GM23248 (cell line): ENCODE measurements at places on chromosomes 7 and 10. TPM values are rescaled to one million over a fixed set of nuclear protein-coding genes. Genes with fewer than 3 reads are reported as not detected.

Gene ZNF722
- not detected in 2 replicates for total RNA-seq

Gene CUL1
- 41.6 and 52.6 TPM in 2 replicates for total RNA-seq

Gene POM121L12
- not detected in 2 replicates for total RNA-seq

Gene NPC1L1
- not detected in 2 replicates for total RNA-seq

Gene BAZ1B
- total RNA-seq: 41.8 and 49.4 TPM in 2 replicates

Gene SSC4D
- 0.43 TPM in 1 of 2 replicates, not detected in the other for total RNA-seq

Gene CYTH3
- total RNA-seq: 45.5 and 47.1 TPM in 2 replicates

Gene NPFFR1
- total RNA-seq: not detected in 2 replicates

Gene PARD3
- total RNA-seq: 21.2 and 30.9 TPM in 2 replicates
